ENCODE measurements at places on chromosomes 13 and 19.

DNA sequence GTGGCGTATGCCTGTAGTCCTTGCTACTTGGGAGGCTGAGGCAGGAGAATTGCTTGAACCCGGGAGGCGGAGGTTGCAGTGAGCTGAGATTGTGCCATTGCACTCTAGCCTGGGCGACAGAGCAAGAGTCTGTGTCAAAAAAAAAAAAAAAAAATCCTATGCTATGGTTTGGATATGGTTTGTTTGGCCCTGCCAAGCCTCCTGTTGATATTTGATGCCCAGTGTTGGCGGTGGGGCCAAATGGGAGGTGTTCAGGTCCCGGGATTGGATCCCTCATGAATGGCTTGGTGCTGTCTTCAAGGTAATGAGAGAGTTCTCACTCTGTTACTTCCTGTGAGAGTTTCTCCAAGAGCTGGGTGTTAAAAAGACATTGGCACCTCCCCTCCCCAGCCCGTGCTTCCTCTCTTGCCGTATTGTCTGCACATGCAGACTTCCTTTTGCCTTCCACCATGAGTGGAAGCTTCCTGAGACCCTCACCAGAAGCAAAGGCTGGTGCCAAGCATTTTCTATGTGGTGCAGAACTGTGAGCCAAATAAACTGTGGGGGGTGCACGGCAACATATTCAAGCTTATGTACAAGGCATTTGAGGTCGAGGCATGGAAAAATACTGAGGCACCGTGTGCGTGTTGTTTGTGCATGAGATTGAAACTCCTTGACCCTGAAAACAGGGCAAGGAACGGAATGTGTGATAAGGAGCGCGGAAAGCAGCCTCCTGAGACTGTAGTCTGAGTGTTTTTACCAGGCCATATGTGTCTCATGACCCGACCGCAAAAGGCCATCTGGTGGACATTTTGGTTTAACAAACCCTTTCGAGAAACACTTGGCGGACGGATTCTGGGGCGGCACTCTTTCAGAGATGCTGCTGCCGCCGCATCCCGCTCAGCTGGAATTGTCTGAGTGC, 7.3 kb downstream of the SIGLEC9 start:
- DNase-seq: no peak

DNA sequence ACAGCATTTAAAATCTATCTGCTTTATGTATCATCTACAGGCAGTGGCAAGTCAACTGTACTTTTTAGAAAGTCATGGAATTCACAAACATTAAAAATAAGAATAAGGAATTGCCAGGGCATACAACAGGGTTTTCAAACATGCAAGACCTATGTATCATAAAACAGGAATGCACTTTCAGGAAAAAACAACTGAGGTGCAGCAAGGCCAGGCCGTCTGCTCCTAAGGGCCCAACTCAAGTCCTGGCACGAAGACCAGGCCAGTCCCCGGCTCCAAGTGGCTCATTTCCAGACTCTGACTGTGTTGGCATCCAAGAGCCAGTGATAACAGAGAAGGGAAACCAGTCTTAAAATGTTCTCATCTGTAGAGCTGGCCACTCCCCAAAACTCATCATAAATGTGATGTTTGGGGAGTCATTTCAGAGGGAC, 7.1 kb downstream of the RFX2 start:
- DNase-seq: no peak

- DNase-seq: no peak
Observed at GRCh38 chr13:77536358-77536757, 852 bp downstream of the SCEL start.

DNA sequence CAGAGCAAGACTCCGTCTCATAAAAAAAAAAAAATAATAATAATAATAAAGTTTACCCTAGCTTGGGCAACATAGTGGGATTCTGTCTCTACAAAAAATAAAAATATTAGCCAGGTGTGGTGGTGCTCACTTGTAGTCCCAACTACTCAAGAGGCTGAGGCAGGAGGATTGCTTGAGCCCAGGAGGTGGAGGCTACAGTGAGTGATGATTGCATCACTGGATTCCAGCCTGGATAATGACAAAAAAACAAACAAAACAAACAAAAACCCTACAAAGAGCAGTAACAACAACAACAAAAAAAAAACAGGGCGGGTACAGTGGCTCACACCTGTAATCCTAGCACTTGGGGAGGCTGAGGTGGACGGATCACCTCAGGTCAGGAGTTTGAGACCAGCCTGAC, 45.2 kb downstream of the ZNF331 start:
- no peak for DNase-seq

GRCh38 chr19:50590191-50590590, 22.0 kb upstream of the LRRC4B start:
- DNase-seq: no peak

GRCh38 chr13:35225582-35225981, 250.9 kb downstream of the MAB21L1 start:
- DNase-seq: no peak

DNA sequence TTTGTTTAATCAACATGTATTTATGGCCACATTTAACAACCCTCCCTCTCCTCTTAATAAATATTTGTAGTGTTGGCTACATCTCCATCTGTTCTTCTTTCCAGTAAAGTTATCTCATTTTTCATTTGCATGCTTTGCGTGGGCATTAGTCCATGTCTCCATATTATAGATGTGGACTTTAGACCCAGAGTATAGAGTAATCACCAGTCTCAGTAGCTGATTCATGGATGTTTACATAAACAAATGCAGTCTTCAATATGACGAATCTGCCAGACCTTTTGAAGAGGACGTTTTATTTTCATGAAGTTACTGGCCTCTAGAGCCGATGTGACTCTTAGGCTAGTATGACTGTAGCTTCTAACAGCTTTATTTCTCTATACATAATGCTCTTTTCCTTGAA, 1546.2 kb downstream of the OLFM4 start:
- DNase-seq: no peak

- no peak for DNase-seq
Observed at GRCh38 chr19:46469541-46470185, 1.7 kb downstream of the PNMA8A start.

- no peak for DNase-seq
Observed at GRCh38 chr13:79108914-79109643, 297.0 kb downstream of the RBM26 start.

DNA sequence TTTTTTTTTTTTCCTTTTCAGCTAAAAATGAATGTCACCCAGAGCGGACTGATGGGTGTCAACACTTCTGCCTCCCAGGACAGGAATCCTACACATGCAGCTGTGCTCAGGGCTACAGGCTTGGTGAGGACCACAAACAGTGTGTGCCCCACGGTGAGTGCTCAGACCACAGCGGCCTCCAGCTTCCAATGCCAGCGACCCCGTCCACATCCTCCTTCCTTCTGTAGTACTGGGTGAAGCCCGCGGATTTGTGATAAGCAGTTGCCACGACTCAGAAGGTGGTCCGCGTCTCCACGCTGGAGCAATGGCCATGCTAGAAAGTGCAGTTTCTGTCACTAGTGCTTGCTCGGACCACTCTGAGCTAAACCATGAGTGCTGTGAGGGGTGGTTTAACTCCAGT, 6.0 kb downstream of the PROZ start:
- no peak for DNase-seq

DNA sequence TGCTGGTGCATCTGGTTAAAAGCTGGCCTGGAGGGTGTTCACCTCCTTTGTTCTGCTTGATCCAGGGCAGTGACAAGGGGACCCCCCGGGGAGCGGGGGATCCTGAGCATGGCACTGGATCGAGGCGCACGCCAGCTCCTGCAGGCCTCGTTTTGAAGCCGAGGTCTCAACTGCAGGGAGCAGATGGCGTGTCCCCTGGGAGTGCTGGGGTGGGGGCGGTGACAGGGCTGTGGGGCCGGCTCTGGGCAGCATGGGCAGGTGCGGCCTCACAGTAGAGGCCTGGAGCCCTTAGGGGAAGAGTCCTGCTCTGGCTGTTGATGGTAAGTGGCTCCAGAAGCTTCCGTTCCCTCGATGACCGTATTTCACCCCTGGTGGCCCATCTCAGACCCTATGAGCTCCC, 51.8 kb downstream of the CRTC1 start:
- no peak for DNase-seq

DNA sequence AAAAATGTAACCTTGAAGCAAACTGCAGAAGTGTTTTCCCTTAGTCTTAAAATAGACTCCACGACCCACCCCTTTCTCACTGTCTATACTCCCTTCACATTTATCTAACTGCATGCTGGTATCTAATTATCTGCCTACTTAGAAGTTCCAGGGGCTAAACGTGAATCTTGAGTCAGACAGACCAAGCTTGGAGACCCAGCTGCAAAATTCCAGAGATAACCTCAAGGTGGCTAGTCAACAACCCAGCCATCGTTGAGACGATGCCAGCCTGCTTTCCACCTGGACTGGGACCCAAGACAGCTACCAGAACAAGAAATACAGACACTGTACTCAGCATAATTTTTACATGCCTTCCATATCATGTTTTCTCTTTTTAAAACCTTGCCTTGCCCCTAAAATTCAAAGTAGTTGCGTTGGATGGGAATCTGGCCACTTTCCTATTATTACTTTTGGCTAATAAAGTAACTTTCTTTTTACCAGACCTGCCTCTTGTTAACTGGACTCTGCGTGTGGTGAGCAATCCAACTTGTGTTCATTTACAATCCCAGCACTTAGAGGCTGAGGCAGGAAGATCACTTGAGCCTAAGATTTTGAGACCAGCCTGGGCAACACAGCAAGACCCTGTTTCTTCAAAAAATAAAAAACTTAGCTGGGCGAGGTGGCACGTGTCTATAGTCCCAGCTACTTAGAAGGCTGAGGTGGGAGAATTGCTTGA, 82.3 kb downstream of the CDADC1 start:
- DNase-seq: no peak

GRCh38 chr19:45315304-45315703, 7.4 kb downstream of the CKM start:
- DNase-seq: no peak

- DNase-seq: no peak
Observed at GRCh38 chr19:29245215-29245614, 32.3 kb upstream of the UQCRFS1 start.

GRCh38 chr19:33627526-33627925, 5.8 kb downstream of the CHST8 start:
- no peak for DNase-seq

DNA sequence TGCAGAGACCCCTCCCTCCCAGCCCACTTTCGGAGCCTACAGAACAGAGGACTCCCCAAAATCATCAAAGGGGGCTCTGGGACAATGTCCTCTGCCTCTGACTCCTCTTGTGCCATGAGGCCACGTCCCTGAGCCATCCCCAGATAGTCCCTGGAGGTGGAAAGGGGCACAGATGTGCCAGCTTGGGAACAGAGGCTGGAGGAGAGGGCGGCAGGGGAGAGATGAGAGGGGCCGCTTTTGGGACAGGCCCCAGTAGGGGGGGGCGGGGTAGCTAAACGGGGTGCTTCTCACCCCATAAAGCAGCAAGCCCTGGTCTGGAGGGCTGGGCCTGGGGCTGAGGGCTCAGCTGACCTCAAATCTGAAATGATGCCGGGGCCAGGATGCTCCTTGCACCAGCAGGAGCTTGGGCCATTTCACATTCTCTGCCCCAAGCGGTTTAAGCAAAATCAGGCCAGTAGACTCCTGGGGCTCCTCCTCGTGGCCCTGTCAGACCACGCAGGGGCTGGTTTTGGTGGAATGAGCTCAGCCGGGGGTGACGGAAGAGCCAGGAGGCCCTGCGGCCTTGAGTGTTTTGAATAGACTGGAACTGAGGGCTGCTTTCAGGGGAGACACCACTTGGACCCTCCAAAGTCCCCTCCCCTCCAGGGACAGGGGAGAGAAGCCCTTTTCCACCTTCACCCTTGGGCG, 27.1 kb downstream of the ONECUT3 start:
- DNase-seq: no peak

DNA sequence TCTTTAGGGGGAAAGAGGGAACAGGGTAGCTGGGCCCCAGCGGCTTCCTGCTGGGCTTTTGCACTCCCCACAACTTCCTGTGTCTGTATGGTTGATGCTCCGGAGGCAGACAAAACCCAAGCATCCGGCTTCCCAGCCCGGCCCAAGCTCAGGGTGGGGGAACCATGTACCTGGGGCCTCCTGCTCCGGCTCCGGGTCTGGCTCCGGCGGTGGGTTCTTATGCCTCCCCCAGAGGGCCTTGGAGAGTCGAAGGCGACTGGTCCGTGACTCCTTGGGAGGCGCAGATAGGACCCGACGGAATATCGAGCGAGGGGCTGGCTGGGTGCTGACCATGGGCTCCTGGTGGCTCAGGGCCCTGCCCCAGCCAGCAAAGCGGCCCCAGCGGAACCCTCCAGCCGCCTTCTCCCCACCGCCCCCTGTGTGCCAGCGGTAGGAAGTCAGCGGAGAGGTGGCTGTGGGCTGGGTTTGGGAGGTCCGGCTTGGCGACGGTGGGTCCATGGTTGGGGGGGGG, 428 bp downstream of the RASAL3 start:
- DNase-seq: peak; percentile 58

- DNase-seq: no peak
Observed at GRCh38 chr19:36093687-36094086, 17.3 kb upstream of the OVOL3 start.

- no peak for DNase-seq
Observed at GRCh38 chr13:97111756-97112155, 110.4 kb upstream of the MBNL2 start.

- DNase-seq: no peak
Observed at GRCh38 chr13:111906816-111907215, 160.1 kb upstream of the SOX1 start.

DNA sequence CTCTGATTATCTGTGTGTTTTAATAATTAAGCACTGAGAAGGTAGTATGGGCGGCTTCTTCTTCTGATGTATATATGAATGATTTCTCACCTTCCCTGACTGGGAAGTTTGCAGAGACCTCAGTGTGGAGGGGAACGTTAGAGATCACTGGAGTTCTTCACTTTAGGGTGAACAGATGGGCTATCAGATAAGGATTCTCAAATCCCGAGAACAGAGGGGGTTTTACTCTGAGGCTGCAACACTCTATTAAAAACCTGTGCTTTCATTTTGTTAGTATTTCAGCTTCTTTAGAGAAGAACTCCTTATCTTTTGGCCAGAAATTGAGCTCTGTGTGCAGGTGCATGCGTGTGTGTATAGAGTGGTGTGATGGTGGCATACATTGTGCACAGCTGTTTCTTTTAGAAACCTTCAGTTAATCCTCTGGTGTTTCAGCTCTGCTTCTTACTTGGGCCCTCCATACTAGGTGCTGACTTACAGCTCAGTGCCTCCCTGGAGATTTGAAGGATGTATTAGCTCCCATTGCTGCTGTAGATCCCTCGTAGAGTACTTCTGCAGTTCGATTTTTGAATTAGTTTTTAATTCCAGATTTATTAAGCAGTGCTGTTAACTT, 45.3 kb upstream of the PCDH9 start:
- no peak for DNase-seq

DNA sequence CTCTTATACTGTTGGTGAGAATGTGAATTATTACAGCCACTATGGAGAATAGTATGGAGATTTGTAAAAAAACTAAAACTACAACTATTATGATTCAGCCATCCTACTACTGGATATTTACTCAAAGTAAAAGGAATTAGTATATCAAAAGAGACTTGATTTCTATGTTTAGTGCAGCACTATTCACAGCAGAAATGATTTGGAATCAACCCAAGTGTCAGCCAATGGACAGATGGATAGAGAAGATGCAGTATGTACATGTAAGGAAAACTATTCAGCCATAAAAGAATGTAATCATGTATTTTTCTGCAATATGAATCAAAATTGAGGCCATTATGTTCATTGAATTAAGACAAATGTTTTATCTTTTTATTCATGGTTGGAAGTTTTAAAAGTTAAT, 1705.5 kb downstream of the SLITRK1 start:
- no peak for DNase-seq

- DNase-seq: no peak
Observed at GRCh38 chr19:14502334-14503092, 6.6 kb upstream of the GIPC1 start.
